ENCODE measurements at places on chromosomes 2 and 18.

- DNase-seq, result no peak
These were observed 47.8 kb downstream of the TMEM17 start for GRCh38 chr2:62458206-62458641.

DNA sequence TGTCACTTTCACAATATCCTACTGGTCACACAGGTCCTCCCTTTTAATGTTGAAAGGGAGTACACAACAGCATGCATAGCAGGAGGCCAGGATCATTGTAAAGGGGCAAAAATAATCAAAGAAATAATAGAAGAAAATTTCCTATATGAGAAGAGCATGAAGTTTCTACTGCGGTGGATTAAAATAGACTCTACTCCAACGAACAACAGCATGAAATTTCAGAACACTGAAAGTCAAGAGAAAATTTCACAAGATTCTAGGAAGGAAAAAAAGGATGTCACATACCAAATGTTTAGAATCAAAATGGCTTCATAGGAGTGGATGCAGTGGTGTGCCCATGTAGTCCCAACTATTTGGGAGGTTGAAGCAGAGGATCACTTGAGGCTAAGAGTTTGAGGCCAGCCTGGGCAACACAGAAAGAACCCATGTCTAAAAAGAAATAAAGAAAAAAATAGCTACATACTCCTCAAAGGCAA lies 72.0 kb upstream of the EPAS1 start:
- DNase-seq, result no peak

GRCh38 chr2:240879105-240879504 lies 10.5 kb downstream of the AGXT start:
- DNase-seq, result no peak

DNA sequence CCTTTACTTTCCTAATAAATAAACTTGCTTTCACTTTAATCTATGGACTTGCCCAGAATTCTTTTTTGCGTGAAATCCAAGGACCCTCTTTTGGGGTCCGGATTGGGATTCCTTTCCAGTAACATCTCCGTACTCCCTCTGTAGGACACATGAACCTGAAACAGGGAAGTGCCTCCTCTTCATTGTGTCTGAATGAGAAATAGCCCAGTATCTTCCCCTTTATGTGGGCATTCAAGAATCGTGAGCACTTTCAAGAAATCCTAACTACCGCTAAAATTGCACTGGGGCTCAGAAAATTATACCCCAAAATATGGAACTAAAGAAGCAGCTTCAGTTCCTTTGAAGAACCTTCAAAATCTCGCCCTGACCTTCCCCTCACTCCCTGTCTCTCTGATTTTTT lies 7.8 kb upstream of the POMC start:
- no peak for DNase-seq

DNA sequence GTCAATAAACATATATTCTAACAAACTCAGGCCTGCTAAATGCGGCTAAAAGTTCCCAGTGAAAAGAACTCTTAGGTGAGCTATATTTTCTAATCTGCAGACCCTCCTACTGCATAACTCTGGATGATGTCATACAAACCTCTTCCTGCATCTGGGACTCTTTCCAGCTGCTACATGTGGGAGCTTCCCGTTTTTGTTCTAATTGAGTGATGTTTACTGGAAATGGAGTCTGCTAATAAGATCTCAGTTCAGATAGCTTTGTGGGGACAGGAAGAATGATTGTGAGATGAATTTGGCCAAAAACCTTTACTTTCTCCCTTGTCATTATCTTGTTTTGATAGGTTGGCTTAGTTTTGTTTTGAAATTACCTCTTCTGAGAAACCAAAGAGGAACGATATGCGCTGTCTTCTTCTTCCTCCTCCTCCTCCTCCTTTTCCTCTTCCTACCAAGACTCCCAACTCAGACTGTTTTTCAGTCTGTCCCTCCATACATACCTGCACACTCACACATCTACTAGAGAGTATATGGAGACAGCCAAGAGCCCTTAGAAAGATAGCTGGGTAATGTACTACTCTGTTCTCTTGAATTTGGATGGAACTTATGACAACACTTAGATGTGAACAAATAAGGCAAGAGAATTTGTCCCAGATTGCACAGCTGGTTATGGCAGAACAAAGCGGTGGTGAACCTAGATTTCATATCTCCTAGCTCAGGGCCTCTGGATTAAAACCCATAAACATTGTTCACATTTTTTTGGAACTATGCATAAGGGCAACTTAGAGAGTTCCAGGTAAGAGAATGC lies 39.8 kb upstream of the AAK1 start:
- peak; percentile 48 for DNase-seq

- DNase-seq, result no peak
These were observed 15.7 kb downstream of the SPC25 start for GRCh38 chr2:168874368-168875054.

- DNase-seq, result peak; percentile 27
These were observed 128.4 kb upstream of the CBLN2 start for GRCh38 chr18:72672364-72673184.

- DNase-seq, result no peak
These were observed 10.6 kb downstream of the CDK15 start for GRCh38 chr2:201816657-201817575.

DNA sequence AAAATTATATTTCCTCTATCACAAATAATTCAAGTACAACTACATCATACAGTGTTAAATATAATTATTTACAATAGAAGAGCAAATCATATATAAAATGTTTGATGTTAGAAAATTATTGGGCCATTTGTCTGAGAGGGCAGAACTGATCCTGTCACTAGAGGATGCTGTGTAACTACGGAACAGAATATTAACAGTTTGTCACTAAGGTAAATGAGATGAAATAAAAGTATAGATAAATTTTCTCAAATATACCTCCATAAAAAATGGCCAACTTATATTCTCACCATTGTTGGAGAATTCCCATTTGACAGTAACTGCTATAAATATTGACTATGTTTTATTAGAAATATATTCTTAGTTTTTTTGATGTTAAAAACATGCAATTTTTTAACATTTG lies 1067.4 kb upstream of the DDX18 start:
- no peak for DNase-seq

- DNase-seq, result no peak
These were observed 2.1 kb upstream of the STK17B start for GRCh38 chr2:196173505-196173904.

DNA sequence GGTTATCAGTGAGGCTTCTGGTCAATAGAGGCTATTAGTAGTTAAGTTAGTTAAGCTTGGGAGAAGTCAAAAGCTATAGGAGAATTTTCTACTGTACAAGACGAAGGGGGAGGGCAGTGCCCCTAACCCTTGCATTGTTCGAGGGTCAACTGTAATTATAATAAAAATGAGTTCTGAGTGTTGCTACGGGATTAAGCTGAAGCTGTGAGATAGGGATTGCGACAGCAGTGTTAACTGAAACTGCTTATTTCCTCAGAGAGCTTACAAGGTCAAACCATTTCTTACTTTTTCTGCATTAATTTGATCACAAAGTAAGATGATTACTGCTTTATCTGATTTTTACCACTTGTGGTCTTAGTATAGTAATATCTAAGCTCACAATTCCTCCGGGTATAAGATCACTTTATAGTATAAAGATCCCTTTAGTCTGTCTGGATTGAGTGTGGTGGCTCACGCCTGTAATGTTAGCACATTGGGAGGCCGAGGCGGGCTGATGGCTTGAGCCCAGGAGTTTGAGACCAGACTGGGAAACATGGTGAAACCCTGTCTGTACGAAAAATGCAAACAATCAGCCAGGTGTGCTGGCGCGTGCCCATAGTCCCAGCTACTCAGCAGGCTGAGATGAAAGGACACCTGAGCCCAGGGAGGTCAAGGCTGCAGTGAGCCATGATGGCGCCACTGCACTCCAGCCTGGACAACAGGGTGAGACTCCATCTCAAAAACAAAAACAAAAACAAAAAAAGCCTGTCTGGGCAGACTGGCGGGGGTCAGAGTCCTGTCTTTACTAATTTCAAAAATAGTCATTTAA lies 119.5 kb upstream of the TLK1 start:
- no peak for DNase-seq

GRCh38 chr2:73999881-74000597 lies 15.3 kb downstream of the TET3 start:
- DNase-seq, result no peak

- DNase-seq, result peak; percentile 79
These were observed 144.1 kb downstream of the ZFP36L2 start for GRCh38 chr2:43082111-43082894.

- no peak for DNase-seq
These were observed 78.9 kb upstream of the DAPL1 start for GRCh38 chr2:158716121-158716791.

- DNase-seq, result no peak
These were observed 90.6 kb downstream of the TWIST2 start for GRCh38 chr2:238938401-238939055.

DNA sequence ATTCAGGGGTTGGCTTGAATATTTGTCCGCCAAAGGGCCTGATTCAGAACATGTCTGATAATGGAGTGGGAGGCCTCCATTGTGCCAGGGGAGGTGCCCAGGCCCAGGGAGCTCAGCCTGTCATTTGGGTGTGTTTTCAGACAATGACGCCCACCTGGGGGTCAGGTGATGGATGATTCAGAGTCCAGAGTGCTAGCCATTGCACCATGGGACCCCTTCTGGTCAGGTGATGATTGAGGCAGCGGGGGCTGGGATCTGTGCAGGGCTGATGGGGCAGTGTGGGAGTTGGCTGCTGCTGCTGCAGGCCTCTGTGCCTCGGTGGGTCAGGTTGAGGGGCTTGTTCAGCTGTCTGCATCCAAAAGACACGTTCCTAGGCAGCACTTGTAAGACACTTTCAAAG lies 8.3 kb upstream of the ARHGEF4 start:
- DNase-seq, result no peak

GRCh38 chr2:11406958-11407381 lies 59.0 kb downstream of the E2F6 start:
- peak; percentile 89 for DNase-seq

GRCh38 chr2:238434846-238435751 lies 8.4 kb downstream of the ASB1 start:
- no peak for DNase-seq

- DNase-seq, result no peak
These were observed 263.2 kb downstream of the MEIS1 start for GRCh38 chr2:66698091-66698490.

DNA sequence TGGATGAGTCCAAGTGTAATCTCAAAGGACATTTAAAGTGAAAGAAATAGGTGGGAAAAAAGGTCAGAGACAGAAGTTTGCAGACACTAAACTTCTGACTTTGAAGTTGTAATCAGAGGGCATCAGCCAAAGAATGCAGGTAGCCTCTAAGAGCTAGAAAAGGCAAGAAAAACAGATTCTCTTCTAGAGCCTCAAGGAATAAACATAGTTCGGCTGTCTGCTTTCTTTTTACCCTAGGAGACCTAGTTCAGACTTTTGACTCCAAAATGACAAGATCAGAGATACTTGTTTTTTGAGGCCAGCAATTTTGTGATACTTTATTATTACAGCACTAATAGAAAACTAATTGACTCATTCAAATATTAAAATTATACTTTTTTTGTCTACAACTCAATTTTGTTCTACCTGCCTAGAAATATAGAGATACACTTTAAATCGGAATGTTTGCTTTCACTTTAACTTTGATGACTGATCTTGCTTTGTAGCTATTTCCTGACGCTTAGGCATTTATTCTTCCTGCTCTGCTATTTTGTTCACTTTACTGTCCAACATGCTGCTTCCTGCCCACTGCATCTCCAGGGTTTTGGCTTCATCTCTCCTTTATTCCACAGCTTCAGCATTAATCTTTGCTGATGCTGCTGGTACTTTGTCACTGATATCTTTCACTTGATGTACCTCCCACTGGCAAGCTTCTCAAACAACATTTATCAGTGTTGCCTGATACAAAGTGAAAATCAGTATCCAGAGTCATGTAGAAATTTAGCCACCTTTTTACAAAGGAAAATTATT lies 272.5 kb downstream of the DSEL start:
- peak; percentile 27 for DNase-seq

- DNase-seq, result no peak
These were observed 11.9 kb downstream of the GAL3ST2 start for GRCh38 chr2:241788572-241788971.

DNA sequence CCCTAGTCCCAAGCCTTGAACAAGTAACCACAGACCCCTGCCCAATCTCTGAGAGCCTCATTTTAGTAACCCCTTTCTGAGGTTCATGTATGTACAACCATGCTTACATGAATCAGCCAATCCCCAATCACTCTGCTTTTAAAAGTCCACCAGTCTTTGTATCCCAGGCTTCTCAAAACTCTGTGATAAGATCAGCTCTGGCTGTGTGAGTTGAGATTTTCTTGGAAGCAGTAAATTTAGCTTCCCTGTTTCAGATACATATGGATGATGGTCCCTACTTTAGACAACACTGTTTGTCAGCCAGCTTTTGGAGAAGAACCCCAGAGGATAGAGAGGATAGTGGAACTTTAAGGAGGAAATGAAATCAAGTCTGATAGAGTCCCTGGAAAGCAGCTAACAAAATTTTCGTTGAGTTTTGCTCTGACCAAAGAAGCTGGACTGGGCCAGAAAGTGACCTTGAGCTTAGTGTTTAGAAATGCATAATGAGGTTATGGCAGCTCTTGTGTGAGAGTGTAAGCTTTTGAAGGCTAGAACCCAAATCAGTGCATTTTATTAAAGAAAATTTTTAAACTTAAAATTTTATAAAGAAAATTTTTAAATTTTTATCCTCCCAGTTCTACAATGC lies 3.7 kb downstream of the ADNP2 start:
- DNase-seq, result no peak

GRCh38 chr2:69222953-69223658 lies 163.9 kb downstream of the GFPT1 start:
- peak; percentile 42 for DNase-seq

GRCh38 chr2:231612109-231612455 lies 19.4 kb downstream of the TEX44 start:
- DNase-seq, result peak; percentile 56

DNA sequence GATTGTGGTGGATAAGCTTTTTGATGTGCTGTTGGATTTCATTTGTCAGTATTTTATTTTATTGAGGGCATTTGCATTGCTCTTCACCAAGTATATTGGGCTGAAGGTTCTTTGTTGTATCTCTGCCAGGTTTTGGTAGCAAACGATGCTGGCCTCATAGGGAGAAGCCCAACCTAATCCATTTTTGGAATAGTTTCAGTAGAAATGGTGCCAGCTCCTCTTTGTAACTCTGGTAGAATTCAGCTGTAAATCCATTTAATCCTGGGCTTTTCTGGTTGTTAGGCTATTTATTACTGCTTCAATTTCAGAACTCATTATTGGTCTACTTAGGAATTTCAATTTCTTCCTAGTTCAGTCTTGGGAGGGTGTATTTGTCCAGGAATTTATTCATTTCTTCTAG lies 309.8 kb upstream of the SETBP1 start:
- peak; percentile 5 for DNase-seq

GRCh38 chr2:76752506-76752905 lies 769.7 kb downstream of the LRRTM4 start:
- DNase-seq, result no peak

Data from myocyte (in vitro differentiated cells).